GM23338 (cell line): ENCODE measurements at places on chromosomes 1 and 21. TPM values are rescaled to one million over a fixed set of nuclear protein-coding genes. Genes with fewer than 3 reads are reported as not detected.
A peak's percentile ranks its signal among the peaks of the same experiment; 100 is the strongest.

GRCh38 chr1:232702911-232703310 lies 73.0 kb upstream of the SIPA1L2 start:
- no peak overlapping the region for H3K4me3 ChIP-seq
- DNase-seq, result no peak
- no peak overlapping the region for H3K27ac ChIP-seq
- H3K4me1 ChIP-seq, result no peaks in the 10 kb centered on the region
- H3K27me3 ChIP-seq, result no peaks in the 10 kb centered on the region
- H3K36me3 ChIP-seq, result no peaks in the 10 kb centered on the region

GRCh38 chr21:45510466-45510955 lies 31.7 kb downstream of the SLC19A1 start:
- H3K27me3 ChIP-seq, result no peaks in the 10 kb centered on the region
- no peaks in the 10 kb centered on the region for H3K4me1 ChIP-seq
- H3K36me3 ChIP-seq, result no peaks in the 10 kb centered on the region
- H3K4me3 ChIP-seq, result no peak overlapping the region
- H3K27ac ChIP-seq, result no peak overlapping the region

DNA sequence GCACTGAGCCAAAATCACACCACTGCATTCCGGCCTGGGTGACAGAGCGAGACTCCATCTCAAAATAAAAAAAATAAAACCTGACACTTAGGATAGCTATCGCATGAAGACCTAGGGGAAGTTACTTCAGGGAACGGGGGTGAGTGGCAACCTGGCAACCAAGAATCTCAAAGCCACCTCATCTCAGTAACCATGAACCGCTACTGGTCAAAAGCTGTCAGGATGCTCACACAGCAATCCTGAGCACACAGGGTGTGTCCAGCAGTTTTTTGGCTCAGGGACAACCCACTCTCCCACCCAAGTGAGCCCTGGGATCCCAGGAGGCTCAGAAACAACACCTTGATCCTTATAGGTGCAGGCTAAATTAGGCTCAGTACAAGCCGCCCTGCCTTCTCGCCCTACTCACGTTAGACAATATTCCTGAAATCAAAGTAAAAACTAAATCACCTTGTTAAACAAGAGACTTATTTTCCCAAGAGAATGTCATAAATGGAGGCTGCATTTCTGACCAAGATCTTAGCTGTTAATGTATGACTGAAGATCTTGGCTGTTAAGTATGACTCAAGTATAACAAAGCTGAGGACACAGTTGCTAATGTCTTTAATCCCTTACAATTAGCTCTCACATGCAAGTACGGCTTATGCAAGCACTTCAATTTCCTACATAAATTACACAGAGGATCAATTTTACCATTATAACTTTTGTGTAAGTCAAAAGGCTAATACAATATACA lies 48.3 kb upstream of the NADK start:
- no peak for DNase-seq
- H3K36me3 ChIP-seq, result peaks cover 22% of the 10 kb centered on the region
- no peaks in the 10 kb centered on the region for H3K4me1 ChIP-seq
- H3K27me3 ChIP-seq, result no peaks in the 10 kb centered on the region
- H3K27ac ChIP-seq, result peak overlapping the region; percentile 83
- H3K4me3 ChIP-seq, result no peak overlapping the region

DNA sequence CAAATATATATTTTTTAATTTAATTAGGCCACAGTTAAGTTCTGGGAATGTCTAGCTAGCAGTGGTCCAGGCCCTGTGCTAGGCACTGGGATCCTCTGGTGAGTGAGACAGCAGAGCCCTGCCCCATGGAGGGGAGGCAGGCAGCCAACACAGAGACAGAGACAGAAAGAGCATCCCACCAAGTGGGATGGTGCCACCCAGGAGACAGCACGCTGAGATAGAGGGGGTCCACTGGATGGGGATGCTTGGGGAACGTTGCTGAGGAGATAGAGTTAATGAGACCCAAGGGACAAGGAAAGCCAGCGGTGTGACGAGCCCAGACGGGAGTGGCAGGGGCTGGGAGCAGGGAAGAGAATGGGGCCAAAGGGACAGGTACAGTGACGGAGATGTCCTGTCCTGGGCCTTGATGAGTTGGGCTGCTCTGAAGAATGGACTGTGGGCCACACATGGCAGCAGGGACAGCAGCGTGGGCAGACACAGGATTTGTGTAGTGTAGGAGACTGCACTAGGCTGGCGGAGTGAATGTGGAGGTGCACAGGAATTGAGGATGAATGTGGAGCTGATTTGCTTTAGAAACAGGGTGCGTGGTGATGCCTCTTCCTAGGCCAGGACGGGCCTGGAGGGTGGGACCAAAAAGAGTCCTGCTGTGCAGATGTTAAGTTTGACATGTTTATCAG lies 22.8 kb downstream of the RAB4A start:
- no peak overlapping the region for H3K27ac ChIP-seq
- 0 out of 2 replicates have a peak, but pooled peaks cover 4% of the 10 kb centered on the region for H3K36me3 ChIP-seq
- no peaks in the 10 kb centered on the region for H3K27me3 ChIP-seq
- no peak for DNase-seq
- H3K4me1 ChIP-seq, result no peaks in the 10 kb centered on the region

GRCh38 chr1:95216292-95216990 lies 17.6 kb upstream of the RWDD3 start:
- DNase-seq, result no peak
- H3K36me3 ChIP-seq, result no peaks in the 10 kb centered on the region
- H3K4me1 ChIP-seq, result 0 out of 2 replicates have a peak, but pooled peaks cover 3% of the 10 kb centered on the region
- no peak overlapping the region for H3K4me3 ChIP-seq

GRCh38 chr1:228691926-228692325 lies 43.4 kb upstream of the RHOU start:
- H3K36me3 ChIP-seq, result no peaks in the 10 kb centered on the region
- H3K4me1 ChIP-seq, result no peaks in the 10 kb centered on the region; the same call in 1 of the 2 replicates
- no peak overlapping the region for H3K4me3 ChIP-seq

GPR37L1 gene
- 0.21 TPM in 1 of 2 replicates, not detected in the other for total RNA-seq
